ENCODE measurements at places on chromosomes 1 and 21. TPM values are rescaled to one million over a fixed set of nuclear protein-coding genes. Genes with fewer than 3 reads are reported as not detected.

GRCh38 chr1:56057466-56058405 lies 521.6 kb downstream of the PLPP3 start:
- no peak for DNase-seq
- H3K4me1 ChIP-seq = no peaks in the 10 kb centered on the region
- no peak overlapping the region for H3K27ac ChIP-seq
- no peak overlapping the region for H3K4me3 ChIP-seq

DNA sequence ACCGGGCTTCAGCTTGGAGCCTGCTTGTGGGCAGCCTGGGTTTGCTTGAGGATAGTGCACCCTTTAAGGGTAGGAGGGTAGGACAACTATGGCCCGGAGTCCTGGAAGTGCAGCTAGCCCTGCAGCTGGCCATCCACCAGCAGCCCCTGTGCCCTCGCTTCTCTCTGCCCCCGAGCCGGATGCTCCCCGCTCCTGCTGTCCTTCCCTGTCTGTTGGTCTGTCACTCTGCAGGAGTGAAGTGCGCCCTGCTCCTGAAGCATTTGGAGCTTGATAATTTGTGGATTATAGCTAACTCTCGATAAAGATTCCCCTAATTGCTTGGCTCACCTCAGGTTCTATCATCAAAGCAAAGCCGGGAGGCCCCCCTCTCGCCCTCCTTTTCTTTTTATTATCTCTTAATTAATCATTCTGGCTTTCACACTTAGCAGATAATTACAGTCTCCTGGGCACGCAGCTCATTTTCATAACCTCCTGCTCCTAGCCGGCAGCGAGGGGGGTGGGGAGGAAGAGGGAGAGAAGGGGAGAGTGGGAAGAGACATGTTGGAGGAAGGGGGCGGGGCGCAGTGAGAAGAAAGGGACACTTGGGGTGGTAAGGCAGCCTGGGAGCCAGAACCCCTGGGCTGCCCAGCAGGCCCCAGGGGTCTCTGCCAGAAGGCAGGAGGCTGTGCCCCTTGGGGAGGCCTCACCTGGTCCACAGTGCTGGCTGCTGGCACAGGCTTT lies 14.4 kb downstream of the KIRREL1 start:
- peaks cover 13% of the 10 kb centered on the region for H3K4me1 ChIP-seq
- peak overlapping the region; percentile 50 for H3K27ac ChIP-seq
- no peaks in the 10 kb centered on the region for H3K36me3 ChIP-seq
- no peak overlapping the region for H3K4me3 ChIP-seq
- no peak for DNase-seq
- no peaks in the 10 kb centered on the region for H3K27me3 ChIP-seq

The CYP4Z1 gene
- total RNA-seq = 0.22 TPM

- no peaks in the 10 kb centered on the region for H3K4me1 ChIP-seq
- no peaks in the 10 kb centered on the region for H3K27me3 ChIP-seq
- H3K27ac ChIP-seq = no peak overlapping the region
- no peaks in the 10 kb centered on the region for H3K36me3 ChIP-seq
Observed at GRCh38 chr1:214005708-214006107, 17.9 kb downstream of the PROX1 start.

- H3K27ac ChIP-seq = no peak overlapping the region
- no peak for DNase-seq
- H3K4me3 ChIP-seq = no peak overlapping the region
- no peaks in the 10 kb centered on the region for H3K27me3 ChIP-seq
- H3K4me1 ChIP-seq = peaks cover 3% of the 10 kb centered on the region
Observed at GRCh38 chr1:92076363-92076762, 1.2 kb upstream of the SETSIP start.

- no peak for DNase-seq
- no peaks in the 10 kb centered on the region for H3K36me3 ChIP-seq
- no peaks in the 10 kb centered on the region for H3K4me1 ChIP-seq
- no peak overlapping the region for H3K27ac ChIP-seq
- H3K4me3 ChIP-seq = no peak overlapping the region
Observed at GRCh38 chr1:119361205-119361604, 7.4 kb upstream of the HAO2 start.

The CATSPER4 gene
- not detected for total RNA-seq

The SEMA6C gene
- total RNA-seq = 145 TPM

- no peaks in the 10 kb centered on the region for H3K36me3 ChIP-seq
- no peaks in the 10 kb centered on the region for H3K4me1 ChIP-seq
- no peaks in the 10 kb centered on the region for H3K27me3 ChIP-seq
Observed at GRCh38 chr1:203619091-203619780, 7.4 kb upstream of the ATP2B4 start.

The TDRD5 gene
- total RNA-seq = not detected

The RSPO1 gene
- total RNA-seq = not detected
